ENCODE measurements at places on chromosomes 12 and 14.

- peak; percentile 12 for DNase-seq
Measured at GRCh38 chr14:52602131-52602530, 49.5 kb downstream of the GPR137C start.

GRCh38 chr14:93688820-93689219 is 99.5 kb downstream of the PRIMA1 start:
- no peak for DNase-seq

DNA sequence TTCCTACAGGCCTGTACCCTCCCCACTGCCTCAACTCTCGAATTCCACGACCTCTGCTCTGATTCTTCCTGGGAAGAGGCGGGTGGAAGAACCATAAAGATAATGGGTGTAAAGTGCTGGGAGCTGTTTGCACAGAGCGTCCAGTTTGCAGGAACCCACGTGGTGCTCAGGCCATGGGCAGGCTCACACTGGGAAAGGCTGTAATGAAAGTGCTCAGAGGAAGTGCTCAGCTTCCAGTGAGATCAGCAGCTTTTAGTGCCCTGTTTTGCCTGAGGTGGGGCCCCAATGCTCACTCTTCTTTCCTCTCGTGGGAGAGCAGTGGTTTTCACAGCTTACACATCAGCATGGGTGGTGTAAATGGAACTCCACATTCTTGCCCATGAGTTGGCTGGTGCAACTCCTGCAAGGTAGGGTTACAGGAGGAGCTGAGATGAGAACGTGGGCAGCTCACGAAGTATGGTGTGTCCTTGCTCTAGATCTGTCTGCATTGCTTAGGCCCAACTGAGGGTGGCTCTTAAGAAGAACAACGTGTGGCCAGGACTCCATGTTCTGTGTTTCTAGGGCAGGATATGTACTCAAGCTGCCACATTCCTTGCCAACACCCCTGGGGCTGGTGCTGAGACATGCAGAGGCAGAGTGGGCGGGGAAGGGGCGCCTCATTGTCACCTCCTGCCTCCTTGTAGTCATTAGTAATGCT is 2.9 kb downstream of the TMEM63C start:
- no peak for DNase-seq

- no peak for DNase-seq
Measured at GRCh38 chr12:106769546-106769945, 4.9 kb upstream of the RIC8B start.

DNA sequence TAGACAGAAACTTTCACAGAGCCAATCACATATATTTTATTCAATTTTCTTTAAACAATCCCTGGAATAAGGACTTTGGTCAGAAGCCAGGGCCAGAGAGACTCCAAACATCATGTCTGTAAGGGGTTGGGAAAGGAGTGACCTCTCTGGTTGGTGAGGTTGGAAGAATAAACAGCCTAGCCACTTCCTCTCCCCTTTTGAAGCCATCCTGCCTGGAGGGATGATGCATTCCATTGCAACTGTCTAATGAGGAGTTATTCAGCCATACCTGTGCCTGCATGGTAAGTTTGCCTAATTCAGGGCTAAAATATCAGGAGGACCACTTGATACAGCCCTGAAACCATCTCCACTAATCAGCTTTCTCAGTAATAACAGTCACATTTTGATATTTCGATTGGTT is 299.8 kb downstream of the KCNH5 start:
- DNase-seq = no peak

GRCh38 chr14:27056586-27056985 is 458.8 kb upstream of the NOVA1 start:
- DNase-seq = no peak

- DNase-seq = peak; percentile 27
Measured at GRCh38 chr14:74932401-74932901, 9.4 kb upstream of the RPS6KL1 start.

GRCh38 chr12:123058980-123059379 is 78.5 kb downstream of the ARL6IP4 start:
- no peak for DNase-seq

DNA sequence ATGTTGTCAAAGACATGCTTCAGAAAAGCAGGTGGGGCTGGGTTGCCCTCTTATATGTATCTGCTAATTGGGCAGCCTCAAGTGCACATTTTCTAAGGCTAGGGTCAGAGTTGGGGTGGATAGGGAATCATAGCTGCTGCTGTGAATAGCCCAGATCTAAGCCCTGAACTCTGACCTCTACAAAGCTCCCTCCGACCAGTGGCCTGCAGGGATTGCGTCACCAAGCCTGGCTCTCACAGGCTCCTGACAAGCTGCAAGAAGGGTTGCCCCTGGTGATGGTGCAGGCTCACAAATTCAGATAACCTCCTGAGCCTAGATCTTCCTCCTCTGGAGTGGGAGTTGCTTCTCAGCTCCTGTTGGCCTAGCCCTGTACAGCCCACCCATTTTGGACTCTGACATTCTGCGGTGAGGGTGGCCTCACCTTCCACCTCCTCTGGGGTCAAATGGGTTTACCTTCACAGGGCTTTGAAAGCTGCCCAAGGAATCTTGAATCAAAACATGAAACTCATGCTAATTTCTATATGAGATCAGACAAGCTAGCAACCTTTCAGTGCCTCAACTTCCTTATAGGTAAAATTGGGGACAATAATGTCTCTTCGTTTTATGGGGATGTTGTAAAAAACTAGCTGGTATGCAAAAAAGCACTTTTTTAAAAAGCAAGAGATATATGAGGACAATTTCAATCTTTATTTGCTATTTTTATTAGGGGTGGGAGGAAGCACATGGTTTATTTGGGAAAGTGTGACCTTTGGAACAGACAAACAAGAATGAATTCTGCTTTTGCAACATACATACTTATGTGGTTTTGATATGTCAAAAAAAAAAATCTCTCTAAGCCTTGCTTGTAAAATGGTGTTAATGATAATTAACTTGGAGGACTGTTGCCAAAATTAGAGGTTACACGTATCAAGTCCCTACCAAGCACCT is 4.9 kb upstream of the SUSD6 start:
- DNase-seq = no peak

DNA sequence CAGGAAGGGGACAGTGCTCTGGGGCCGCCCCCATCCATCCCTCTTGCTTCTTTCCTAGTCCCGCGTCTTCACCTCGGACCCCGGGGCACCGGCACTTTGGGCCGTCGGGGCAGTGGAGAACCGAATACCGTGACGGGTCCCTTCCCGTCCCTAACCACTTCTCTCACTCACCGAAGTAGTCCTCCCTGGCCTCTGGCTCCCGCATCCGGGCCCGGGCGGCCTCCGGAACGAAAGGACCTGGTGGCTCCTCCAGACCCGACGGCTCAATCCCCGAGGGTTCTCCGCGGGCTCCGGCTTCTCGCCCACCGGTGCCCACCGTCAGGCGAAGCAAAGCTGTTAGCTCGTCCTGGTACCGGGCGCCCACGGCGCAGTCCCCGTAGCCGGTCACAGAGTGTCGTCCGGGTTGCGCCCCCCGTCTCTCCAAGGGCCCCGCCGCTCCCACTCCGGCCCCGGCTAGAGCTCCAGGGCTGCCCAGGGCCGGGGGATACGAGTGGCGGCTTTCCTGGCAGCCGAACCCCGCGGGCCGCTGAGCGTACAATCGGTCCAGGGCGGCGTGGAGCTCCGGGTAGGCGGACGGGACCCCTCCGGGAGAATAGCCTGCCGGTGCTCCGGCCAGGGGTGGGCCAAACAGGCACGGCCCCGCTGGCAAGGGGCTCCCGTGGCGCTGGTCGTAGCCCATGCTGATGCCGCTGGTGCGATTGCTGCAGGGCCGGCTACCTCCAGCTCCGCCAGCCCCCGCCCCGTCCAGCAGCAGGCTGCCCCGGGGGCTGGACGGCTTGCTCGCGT is 1.1 kb downstream of the AJUBA start:
- no peak for DNase-seq

DNA sequence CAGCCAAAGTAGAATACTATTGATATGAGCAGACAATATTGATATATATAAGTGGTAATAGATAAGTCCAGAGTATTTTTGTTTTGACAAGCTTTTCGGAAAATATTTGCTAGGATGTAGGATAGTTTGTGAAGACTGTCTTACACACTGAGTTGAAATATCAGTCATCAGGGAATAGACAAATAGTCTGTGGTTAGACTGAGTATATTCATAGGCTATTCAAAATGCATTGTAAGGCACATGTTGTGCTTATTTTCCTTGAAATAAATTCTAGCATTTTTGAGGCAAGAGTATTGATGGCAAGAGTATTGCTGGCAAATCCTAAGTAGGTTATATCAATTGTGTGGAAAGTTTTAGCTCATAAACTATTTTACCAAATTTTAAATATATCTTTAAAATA is 201.1 kb downstream of the LRIG3 start:
- DNase-seq = no peak

GRCh38 chr14:103711516-103712431 is 3.5 kb downstream of the XRCC3 start:
- no peak for DNase-seq

DNA sequence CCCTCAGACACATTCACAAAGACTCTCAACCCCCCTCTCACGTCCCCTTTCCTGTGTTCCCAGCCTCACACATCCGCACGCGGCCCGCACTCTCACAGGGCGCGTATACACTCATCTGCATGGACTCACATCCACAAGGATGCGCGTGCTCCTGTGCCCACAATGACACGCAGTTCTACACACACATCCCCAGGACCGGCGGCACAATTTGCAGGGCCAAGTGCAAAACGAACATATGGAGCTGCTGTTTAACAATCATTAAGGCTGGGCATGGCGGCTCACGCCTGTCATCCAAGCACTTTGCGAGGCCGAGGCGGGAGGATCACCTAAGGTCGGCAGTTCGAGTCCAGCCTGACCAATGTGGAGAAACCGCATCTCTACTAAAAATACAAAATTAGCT is 36.4 kb upstream of the EML1 start:
- DNase-seq = no peak

- DNase-seq = no peak
Measured at GRCh38 chr12:80770958-80771357, 54.2 kb downstream of the MYF5 start.

DNA sequence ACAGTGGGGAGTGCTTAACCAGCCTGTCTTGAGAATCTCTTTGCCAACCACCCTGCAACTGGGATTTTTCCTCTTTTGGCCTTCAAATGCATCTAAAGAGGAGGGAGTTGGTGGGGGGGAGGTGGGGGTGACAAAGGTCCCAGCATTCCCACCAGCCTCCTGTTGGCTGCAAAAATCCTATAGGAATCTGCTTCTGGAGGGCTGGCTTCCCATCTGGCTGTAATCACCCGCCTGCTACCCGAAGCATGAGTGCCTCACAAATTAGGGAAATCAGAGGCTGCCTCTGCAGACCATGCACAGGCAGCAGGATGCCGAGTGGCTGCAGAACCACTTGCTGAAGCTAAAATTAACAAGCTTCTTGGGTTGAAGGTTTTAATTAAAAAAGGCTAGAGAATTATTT is 73.9 kb upstream of the WSCD2 start:
- DNase-seq = no peak

DNA sequence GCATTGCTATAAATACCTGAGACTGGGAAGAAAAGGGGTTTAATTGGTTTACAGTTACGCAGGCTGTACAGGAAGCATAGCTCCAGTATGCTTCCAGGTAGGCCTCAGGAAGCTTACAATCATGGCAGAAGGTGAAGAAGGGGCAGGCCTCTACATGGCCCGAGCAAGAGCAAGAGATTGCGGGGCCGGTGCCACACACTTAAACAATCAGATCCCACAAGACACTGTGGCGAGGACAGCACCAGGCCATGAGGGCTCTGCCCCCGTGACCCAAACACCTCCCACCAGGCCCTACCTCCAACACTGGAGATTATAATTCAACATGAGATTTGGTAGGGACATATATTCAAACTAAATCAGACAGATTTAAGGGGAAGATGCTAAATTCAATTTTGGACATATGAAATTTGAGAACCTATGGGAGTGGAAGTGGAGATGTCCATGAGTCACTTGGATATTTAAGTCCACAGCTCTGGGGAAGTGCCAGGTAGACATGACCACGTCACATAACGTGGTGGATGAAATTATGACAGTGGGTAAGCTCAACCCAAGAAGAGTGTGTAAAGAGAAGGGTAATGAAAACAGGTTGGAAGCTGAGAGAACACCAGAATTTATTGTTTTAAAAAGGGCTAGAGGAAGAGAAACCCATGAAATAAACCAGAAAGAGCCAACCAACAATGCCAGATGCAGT is 1.5 kb upstream of the LTA4H start:
- no peak for DNase-seq

GRCh38 chr12:130872179-130873096 is 572 bp downstream of the RAN start:
- DNase-seq = no peak

DNA sequence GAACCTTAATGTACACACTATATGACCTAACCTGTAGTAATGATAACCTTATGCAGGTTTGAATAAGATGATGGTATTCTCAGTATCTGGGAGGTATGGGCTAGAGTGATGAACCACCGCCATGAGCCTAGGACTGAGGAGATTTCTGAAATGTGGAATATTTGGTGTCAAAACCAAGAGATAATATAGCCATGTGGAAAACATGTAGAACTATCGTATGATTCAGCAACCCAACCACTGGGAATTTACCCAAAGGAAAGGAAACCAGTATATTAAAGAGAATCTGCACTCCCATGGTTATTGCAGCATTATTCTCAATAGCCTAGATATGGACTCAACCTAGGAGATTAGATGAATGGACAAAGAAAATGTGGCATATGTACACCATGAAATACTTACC is 271.7 kb upstream of the BTG1 start:
- no peak for DNase-seq

DNA sequence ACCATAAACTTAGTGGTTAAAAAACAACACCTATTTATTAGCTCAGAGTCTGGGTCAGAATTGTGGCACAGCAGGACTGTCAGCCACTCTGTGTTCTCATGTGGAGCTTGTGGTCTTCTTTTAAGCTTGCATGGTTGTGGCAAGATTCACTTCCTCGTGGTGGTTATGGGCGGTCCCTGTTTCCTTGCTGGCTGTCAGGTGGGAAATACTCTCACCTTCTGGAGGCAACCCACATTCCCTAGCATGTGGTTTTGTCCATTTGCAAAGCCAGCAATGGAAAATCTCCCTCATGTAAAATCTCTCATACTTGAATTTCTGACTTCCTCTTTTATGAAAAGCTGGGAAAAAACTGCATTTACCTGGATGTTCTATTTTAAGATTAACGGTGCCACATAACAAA is 229.8 kb downstream of the ALX1 start:
- no peak for DNase-seq

- peak; percentile 54 for DNase-seq
Measured at GRCh38 chr12:70576341-70577282, 60.6 kb downstream of the PTPRB start.

GRCh38 chr14:103016594-103016993 is 40.8 kb downstream of the CDC42BPB start:
- DNase-seq = no peak

DNA sequence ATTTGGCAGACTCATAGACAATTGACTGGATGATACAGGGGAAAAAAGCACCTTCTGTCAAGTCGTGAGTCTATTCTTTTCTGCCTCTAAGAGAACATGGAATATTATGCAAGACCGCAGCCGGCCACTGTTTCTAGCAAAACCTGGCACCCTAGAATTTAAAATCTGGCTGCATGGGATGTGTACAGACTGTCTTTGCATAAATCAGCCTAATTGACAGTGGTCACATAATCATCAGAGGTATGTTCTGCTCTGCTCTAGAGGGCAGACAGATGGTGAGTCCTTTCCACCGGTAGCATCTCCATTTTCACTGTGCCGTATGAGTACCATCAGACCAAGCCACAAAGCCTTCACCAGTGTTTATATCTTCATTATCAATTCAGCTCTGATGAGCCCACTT is 80.6 kb downstream of the KCNK10 start:
- DNase-seq = no peak
